ENCODE measurements at places on chromosomes 16 and 17.

DNA sequence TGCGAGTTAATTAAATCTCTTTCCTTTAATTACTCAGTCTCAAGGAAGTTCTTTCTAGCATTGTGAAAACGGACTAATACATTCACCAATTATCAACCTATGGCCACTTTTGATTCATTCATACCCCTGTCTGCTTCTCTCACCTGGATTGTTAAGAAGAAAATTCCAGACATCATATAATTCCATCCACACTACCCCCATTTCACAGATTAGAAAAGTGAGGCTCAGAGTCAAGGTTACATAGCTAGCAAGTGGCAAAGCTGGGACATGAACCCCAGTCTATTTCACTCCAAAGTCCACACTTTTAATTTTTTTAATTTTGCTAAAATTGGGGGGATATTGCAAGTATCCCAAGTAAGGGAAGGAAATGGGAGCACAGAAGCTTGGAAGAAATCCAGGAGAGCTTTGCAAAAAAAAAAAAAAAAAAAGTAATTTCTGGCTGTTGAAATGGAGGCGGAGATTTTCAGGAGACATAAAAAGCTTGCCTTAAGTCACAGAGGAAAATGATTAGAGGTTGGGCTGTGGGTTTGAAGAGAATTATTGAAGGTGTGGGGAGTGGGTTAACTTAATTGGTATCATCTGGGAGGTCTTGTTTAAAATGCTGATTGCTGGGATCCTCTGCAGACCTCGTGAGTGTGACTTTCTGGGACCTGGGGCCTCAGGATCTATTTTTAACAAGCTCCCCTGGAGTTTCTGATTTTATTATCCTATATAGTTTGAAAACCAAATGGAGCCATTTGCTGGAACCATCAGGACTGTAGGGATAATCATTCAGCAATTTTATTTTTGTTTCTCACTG is 42.3 kb upstream of the ZKSCAN2 start:
- DNase-seq, result no peak

DNA sequence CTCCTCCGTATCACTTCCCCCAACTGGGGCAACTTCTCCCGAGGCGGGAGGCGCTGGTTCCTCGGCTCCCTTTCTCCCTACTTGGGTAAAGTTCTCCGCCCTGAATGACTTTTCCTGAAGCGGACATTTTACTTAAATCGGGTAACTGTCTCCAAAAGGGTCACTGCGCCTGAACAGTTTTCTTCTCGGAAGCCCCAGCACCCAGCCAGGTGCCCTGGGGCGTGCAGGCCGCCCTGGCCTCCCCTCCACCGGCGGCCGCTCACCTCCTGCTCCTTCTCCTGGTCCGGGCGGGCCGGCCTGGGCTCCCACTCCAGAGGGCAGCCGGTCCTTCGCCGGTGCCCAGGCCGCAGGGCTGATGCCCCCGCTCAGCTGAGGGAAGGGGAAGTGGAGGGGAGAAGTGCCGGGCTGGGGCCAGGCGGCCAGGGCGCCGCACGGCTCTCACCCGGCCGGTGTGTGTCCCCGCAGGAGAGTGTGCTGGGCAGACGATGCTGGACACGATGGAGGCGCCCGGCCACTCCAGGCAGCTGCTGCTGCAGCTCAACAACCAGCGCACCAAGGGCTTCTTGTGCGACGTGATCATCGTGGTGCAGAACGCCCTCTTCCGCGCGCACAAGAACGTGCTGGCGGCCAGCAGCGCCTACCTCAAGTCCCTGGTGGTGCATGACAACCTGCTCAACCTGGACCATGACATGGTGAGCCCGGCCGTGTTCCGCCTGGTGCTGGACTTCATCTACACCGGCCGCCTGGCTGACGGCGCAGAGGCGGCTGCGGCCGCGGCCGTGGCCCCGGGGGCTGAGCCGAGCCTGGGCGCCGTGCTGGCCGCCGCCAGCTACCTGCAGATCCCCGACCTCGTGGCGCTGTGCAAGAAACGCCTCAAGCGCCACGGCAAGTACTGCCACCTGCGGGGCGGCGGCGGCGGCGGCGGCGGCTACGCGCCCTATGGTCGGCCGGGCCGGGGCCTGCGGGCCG is 1.6 kb downstream of the HIC1 start:
- no peak for DNase-seq

DNA sequence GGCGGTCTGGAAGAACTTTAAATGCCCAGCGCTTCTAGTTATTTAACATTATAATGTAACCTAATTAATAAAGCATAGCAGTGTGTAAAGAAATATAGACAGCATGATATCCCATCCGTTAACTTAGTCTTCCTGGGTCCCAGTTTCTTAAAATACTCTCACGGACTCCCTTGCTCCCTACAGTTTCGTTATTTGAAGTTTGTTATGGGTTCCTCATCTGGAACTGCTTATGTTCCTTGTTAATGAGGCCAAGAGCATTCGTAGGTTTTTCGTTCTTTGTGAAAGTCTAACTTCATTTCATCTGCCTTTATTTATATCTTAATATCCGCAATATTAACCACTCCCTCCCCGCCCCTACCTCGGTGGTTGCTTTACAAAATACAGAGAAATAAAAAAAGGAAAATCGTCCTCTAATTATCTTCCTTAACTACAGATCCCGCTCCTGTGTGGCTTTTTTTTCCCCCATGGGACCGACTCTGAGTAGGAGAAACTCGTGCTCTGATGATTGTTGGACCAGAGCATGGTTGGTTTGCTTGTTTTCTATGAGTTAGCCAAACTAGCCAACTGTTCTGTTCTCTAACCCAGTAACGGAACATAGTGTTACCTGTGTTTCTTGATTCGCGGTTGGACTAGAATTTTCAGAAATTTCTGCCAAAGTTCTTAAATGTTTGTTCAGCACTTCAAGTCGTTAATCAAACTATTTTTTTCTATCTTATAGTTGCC is 863 bp downstream of the ADPRM start:
- DNase-seq, result no peak

DNA sequence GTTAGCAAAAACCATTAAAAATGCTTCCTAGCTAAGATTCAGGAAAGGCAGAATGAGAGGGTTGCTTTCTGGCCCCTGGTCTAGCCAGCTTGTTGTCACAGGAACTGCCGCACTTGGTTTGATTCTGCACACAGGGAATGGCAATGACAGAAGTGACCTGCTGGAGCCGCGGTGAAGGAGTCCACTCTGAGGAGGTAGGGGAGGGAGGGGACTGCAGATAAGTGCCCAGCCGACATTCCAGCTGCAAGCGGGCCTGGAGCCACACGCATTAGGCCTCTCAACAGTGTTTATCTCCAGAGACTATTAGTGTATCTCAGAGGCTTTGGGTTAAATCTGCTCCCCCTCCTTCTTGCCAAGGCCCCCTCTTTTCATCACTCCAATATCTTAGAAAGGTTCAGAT is 38.6 kb downstream of the CDRT15 start:
- DNase-seq, result no peak

- no peak for DNase-seq
These were observed 39.9 kb upstream of the NLRP1 start for GRCh38 chr17:5624211-5624610.

- DNase-seq, result peak; percentile 21
These were observed 6.7 kb downstream of the RHBDF1 start for GRCh38 chr16:65745-66144.

GRCh38 chr16:17342031-17342430 is 128.7 kb downstream of the XYLT1 start:
- DNase-seq, result no peak

DNA sequence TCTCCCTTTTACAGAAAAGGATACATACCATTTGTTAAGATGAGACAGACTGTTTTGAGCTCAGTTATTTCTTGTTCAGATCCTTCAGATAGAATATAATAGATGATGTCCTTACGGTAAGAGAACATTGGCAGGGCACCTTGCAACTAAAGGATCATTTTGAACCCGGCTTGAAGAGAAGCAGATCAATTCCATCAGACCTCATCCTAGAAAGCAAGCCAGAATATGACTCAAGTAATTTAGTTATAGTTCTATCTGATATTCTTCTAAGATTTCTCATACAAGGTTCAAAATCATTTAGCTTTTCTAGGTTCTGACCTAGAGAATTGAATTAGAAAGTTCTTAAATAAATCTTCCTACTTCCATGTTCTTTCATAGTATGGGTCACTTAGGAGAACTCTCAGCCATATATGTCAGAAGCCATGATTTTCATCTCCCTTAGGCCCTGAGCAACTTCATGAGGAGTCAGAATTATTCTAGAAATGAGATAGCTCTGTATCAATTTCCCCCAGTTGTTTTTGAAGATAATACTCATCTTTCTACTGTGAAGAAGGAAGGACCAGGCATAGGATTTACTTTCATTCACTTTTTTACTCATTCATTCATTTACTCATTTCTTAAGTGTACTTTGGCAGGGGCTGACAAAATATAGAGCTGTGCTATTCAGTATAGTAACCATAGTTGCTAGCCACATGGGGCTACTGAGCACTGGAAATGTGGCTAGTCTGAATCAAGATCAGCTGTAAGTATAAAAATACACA is 2.5 kb upstream of the CMTM1 start:
- DNase-seq, result no peak

DNA sequence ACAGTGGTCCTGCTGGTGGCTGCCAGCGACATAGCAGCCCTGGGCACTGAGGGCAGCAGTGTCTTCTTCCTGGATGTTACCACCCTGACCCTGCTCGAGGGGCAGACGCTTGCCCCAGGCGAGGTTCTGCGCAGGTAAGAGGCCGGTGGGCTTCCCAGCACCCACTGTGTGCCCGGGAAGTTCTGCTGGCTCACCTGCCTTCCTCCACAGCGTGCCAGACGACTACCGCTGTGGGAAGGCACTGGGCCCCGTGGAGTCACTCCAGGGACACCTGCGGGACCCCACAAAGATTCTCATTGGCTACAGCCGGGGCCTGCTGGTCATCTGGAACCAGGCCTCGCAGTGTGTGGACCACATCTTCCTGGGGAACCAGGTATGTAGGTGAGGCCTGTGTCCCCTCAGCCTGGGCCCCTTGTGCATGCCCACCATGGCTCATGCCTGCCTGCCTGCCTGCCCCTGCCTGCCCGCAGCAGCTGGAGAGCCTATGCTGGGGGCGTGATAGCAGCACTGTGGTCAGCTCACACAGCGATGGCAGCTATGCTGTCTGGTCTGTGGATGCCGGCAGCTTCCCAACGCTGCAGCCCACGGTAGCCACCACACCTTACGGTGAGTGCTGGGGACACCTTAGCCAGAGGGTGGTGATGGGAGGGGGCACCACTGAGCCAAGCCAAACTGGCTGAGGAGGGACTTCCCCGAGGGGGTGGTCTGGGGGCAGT is 8.5 kb downstream of the LLGL1 start:
- no peak for DNase-seq

GRCh38 chr17:79887451-79887991 is 48.3 kb upstream of the CBX4 start:
- DNase-seq, result no peak

GRCh38 chr16:15403392-15403995 is 7.9 kb downstream of the MPV17L start:
- no peak for DNase-seq

GRCh38 chr16:66872559-66872942 is 7.8 kb upstream of the PDP2 start:
- no peak for DNase-seq

- DNase-seq, result no peak
These were observed 261 bp upstream of the B4GALNT2 start for GRCh38 chr17:49132317-49132698.

GRCh38 chr16:65414284-65414984 is 292.6 kb upstream of the CDH11 start:
- no peak for DNase-seq

GRCh38 chr17:63927464-63928171 is 4.5 kb downstream of the CD79B start:
- no peak for DNase-seq

DNA sequence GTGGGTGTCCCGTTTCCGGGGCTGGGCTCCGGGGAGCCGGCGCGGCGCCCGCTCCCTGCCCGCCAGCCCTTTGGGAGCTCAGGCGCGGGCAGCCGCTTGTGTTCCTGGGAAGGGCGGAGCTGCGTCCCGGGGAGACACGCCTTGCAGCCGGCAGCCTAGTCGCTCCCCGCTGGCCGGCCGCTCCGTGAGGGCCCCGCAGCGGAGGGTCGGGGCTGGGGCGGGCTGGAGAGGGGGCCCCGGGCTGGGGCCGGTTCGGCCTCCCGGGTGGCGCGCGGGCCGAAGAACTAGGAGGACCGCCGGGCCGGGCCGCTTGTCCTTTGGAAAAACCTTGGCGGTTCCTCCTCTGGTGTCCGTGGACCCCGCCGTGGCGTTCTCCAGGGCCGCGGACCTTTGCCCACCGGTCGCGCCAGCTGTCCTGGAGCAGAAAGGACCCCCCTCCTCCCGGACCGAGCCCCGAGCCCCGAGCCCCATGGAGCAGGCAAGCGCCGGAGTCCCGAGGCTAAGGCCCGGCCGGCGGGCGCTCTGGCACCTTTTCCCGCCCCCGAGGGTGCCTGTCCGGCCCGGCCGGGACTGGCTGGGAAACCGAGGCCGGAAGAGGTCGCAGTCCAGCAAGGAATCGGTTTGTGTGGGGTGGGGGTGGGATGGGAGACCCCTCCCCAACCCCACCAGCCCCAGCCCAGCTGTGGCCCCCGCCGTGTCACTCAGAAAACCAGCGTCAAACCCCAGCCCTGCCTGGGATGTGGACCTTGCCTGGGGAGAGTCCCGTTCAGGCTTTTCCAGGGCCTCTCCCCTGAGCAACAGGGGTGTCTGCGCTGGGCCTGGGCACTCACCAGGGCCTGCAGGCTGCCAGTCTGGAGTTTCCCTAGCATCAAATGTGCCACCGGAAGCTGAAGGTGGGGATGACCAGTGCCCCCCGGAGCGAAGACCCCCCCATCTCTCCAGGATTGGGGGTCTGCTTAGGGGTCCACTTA is 6.8 kb upstream of the TBC1D3B start:
- DNase-seq, result peak; percentile 39

- no peak for DNase-seq
These were observed 134.1 kb downstream of the RGS9 start for GRCh38 chr17:65271296-65271695.

GRCh38 chr17:74192950-74193781 is 10.3 kb upstream of the RPL38 start:
- no peak for DNase-seq

DNA sequence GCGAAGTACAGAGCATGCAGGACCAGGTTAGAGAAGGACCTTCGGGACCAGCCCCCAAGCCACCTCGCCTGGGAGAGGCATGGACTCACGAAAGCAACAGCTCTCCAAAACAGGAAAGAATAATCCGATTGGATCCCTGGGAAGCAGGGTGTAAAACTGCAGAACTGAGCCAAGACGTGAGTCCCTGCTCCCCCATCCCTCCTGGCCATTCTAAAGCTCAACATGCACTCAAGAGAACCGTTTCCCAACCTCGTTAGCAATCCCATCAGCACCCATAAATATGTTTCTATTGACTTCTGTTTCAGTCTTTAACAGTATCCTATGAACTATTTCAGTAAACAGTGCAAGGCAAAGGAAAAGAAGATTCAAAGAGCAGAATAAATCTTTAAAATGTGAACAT is 167.0 kb downstream of the COPRS start:
- DNase-seq, result no peak

DNA sequence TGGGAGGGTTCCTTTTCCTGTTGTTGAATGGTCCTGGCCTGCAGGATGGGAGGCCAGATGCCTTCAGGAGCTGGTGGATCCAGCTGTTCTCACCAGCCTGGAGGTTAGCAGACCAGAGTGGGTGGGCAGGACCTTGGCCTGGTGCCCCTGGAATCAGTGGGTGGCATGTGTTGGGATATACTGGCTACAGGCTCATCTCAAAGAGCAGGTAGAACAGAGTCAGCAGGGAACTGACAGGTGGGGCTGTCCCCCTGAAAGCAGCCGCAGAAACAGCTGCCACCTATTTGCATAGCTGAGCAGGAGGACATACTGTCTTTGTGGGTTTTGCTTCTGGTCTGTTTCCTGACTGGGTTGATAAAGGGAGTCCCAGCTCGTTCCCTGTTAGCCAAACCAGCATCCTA is 144.1 kb downstream of the RAB11FIP4 start:
- no peak for DNase-seq
